Left hindlimb (tissue), 1 donor: ENCODE measurements at places on chromosomes 7 and 10.

- peak; percentile 69 for DNase-seq
These were observed 151.6 kb downstream of the KIAA1217 start for GRCh38 chr10:24360282-24361127.

GRCh38 chr10:89204621-89205185 lies 2.4 kb downstream of the CH25H start:
- DNase-seq, result no peak

- no peak for DNase-seq
These were observed 48.0 kb upstream of the INHBA start for GRCh38 chr7:41750661-41751540.

DNA sequence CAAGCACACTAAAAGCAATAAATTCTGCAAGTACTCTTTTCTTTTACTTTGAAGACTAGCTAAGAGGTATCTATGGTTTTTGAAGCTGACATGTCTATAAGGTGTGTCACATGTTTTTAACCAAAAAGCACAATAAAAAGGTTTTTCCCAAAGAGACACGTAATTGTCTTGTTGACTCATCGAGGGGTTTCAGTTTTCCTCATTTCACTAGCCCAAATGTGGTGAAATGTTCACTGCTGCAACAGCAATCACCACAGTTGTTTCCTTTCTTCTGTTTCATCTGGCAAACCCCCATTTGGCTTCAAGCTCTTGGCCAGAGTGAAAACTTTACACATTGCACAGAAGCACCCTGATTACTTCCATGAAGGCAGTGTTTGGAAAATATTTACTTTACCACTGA lies 3.8 kb upstream of the HOXA4 start:
- peak; percentile 40 for DNase-seq

DNA sequence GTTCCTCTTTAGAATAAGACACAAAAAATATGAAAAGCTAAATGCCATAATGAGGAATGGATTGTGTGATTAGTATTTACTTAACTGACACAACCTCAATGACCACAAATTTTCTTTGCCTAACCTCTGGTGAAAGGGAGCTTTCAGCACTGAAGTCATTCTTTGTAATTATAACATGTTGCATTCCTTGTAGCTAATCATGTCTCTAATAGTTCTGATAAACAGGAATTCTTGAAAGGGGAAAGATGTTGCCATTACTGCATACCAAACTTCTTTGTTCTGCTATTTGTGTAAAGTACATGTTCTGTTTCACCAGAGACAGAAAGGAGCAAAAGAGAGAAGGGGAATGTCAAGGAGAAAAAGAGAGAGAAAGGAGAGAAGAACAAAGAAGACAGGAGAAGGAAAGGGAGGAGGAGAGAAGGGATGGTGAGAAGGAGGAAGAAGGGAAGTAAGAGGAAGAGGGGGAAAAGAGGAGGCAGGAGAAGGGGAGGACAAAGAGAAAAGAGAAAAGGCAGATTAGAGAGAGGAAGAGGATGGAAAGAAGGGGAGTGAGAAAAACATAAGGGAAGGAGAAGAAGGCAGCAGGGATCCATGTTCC lies 120.9 kb downstream of the SEMA3D start:
- no peak for DNase-seq

DNA sequence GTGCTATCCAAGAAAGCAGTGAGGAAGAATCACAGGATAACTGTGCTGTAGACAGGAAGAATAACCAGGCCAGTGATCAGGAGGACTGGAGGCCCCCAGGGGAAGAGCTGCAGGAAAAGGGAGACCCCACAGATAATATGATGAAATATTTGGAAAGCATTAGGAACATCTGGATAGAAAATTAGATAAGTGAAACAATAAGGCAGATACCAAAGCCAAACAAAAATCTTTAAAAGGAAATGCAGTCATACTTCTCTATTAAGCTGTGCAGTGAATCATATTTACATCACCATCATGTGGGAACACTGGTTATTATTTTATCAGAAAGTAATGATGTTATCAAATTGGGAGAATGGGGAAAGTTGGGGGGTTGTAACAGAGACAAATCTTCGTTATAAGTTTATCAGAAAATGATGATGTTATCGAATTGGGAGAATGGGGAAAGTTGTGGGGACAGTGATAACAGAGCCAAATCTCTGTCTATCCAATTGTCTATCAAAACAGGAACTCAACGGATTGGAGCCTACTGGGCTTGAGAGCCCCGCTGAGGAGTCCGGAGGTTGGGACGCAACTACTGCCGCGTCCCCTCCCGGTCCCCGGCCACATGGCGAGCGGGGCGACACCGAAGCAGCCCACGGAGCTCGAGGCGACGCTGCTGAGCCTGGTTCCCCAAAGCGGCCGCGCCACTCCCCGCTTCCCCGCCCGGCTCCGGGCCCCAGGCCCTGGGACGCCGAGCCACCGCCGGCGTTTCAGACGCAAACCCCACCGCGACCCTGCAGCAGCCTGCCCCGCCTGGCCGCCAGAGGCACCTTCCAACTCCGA lies 14.0 kb upstream of the RALA start:
- peak; percentile 49 for DNase-seq

- no peak for DNase-seq
These were observed 57.9 kb downstream of the BUB3 start for GRCh38 chr10:123212063-123212462.

DNA sequence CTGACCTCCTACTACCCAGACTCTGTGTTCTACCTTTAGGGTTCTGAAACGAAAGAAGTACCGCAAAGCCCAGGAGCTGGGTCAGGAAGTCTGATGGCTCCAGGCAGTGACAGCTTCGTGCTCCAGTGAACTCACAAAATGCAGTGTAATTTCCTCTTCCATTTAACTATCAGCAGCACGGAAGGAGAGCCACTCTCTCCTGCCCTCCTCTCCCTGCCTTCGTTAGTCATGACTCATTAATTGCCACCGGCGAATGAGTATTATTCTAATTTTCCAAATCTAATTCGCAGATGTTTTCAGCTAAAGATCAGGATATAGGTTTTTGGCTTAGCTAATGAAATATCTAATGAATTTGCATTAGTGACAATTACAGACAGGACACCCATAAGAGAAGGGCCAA lies 1262.0 kb downstream of the TYW1 start:
- no peak for DNase-seq

DNA sequence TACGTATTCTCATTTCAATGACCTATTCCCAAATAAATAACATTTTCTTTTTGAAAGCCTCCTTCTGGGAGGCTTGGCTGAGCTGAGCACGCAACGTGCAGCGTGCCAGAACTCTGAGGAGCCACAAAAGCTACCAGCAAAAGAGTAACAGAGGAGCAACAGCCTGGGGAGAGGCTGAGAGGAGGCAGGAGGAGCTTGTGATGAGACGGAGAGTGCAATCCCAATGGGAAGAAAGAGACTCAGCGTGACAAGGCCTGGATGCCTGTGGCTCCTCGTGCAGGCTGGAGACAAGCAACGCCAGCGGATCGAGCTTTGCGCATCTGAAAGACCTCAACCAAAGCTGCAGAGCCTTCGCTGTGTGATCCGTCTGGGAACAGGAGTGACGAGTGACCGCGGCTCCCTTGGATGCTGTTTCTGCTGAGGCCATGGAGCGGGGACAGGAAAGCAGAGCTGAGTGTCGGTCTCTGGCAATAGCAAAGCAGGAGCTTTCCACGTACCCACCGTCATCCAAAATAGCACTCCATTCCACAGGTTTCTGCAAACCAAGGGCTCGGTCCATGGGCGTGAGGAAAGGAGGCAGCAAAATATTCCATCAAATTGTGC lies 171.7 kb upstream of the PFKP start:
- no peak for DNase-seq
